Activated T-cell treated with anti-CD3 and anti-CD28 coated beads, Interleukin-2, amount 50 U/mL, for 4 hours (primary cell): ENCODE measurements at places on chromosomes 2 and 18. TPM values are rescaled to one million over a fixed set of nuclear protein-coding genes. Genes with fewer than 3 reads are reported as not detected.

TMEM247 gene
- total RNA-seq, result not detected

CIB4 gene
- not detected for total RNA-seq

CDH2 gene
- 0.22 TPM for total RNA-seq

COA5 gene
- total RNA-seq, result 15.9 TPM

OR6B2 gene
- total RNA-seq, result not detected

ALMS1 gene
- total RNA-seq, result 21.3 TPM

TTL gene
- total RNA-seq, result 28.6 TPM

GREB1 gene
- 0.33 TPM for total RNA-seq

UGT1A7 gene
- not detected for total RNA-seq

SRD5A2 gene
- not detected for total RNA-seq

SS18 gene
- total RNA-seq, result 62.9 TPM

PRKAG3 gene
- not detected for total RNA-seq

- no peak for DNase-seq
Measured at GRCh38 chr2:36318-36717, 10.0 kb downstream of the FAM110C start.

DNA sequence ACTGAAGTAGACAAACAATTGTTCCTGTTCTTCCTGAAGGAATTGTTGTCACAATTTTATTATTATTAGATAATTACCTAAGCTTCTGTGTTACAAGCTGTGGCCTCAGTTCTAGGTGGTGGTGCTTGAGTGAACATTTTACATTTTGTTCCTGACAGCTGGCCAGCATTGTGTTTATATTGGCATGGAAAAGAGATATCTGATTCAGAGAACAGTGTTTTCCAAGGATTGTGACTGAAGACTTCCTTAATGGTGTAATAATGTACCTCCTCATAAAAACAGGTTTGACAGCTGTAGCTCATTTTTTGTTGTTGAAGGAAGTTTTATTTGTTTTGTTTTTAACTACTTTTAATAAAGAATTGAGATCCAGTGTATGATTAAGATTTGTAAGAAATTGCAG, 95.2 kb downstream of the EPB41L5 start:
- no peak for DNase-seq

- DNase-seq, result no peak
Measured at GRCh38 chr2:217792626-217793527, 209.9 kb downstream of the TNS1 start.

- DNase-seq, result no peak
Measured at GRCh38 chr2:31784868-31785267, 204.1 kb upstream of the SRD5A2 start.

DNA sequence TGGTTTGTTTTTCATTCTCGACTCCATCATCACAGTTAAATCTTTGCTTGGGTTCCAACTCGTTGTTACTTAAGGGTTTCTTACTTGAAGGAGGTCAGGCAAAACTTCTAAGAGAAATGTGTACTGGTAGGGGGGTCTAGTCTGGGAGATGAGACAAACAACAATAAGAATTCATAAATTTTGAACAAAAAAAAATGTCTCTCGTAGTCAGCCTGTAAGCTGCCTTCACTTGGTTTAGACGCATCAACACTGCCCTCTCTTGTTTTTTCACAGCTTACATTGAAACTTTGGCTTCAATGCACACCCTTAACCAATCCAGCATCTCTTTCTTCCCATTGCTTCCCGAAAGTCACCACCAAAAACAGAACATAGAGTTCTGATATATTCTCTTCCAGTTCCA, 576.4 kb upstream of the PIK3C3 start:
- no peak for DNase-seq

GRCh38 chr2:219907011-219907365, 279.6 kb downstream of the SLC4A3 start:
- no peak for DNase-seq

- no peak for DNase-seq
Measured at GRCh38 chr2:691821-692761, 14.9 kb upstream of the TMEM18 start.

- no peak for DNase-seq
Measured at GRCh38 chr2:204515416-204515815, 29.9 kb upstream of the PARD3B start.

GRCh38 chr2:213476641-213477040, 192.4 kb downstream of the SPAG16 start:
- DNase-seq, result no peak

DNA sequence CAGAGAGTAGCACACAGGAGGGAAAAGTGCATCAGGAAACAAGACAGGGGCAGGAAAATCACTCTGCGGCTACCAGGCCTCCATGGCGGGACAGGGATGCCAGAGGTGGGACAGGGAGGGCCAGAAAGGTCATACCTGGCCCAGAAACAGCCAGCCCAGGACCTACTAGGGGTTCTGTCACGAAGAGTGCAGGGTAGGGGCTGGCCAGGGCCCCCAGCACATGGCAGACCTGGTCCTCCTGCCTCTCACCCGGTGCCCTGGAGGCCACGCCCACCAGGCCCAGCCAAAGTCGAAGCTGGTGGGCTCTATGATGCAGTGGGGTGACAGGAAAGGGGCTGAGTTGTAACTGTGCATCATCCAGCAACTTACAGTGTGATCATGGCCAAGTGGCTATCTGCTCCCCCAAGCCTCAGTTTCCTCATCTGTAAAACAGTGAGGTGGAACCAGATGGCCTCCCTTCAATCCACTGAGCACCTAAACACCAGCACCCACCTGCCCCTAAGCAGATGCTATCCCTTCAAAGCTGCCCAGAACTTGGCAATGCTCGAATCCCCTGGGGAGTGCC, 10.6 kb downstream of the CYP26B1 start:
- no peak for DNase-seq

DNA sequence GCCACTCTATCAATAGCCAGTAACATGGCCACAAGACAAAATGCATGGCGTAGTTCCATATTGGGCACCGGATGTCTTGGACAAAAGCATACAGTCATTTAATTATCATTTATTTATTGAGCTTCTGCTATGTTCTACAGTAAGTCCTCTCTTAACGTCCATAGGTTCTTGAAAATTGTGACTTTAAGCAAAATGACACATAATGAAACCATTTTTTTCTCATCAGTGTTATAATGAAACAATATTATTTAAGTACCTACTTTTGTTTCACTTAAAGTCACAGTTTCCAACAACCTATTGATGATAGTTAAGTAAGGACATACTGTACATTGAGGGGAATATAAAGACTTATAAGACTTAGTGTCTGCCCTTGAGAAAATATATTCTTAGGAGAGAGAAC, 84.9 kb downstream of the XRCC5 start:
- no peak for DNase-seq

DNA sequence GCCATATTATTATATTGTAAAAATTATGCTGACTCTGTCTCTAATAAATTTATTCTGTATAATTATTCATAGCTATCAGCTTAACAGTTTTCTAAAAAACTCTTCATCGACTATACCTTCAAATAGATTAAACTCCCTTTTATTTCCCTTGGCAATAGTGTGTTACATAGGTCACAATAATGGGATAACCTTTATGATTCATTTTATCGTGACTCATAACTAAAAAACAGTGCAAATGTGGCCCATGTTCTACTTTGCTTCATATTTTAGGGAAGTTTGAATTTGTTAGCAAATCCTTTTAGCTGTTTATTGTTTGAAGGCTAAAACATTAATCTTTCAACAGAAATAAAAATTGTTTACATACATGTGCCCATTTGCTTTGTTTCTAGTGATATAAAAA, 783.2 kb upstream of the CDH2 start:
- DNase-seq, result no peak

DNA sequence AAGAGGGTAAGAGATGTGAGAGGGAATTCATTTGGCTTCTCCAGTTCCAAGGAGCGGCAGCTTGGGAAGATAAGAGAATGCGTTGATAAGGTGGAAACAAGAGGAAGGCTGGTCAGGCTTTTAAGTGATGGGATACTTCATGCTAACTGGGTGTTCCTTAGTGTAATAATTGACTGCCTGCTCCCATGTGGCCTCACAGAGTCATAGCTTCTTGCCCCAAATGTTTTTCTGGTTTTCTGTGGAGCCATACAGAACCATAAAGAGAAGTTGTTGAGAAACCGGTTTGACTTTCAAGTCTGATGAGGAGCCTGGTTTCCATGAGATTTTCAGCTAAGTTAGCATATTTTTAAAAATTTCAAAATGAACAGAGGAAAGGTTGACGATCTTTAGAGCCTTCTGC, 97.5 kb upstream of the ZFP36L2 start:
- no peak for DNase-seq

- DNase-seq, result no peak
Measured at GRCh38 chr2:169823996-169824372, 721 bp downstream of the METTL5 start.
